Type B pancreatic cell (in vitro differentiated cells): ENCODE measurements at places on chromosomes 4 and X.

GRCh38 chr4:40205259-40206198 lies 8.7 kb downstream of the RHOH start:
- DNase-seq, result no peak

GRCh38 chrX:107542500-107542899 lies 85.8 kb upstream of the PRPS1 start:
- DNase-seq, result no peak

- no peak for DNase-seq
Observed at GRCh38 chr4:153341575-153342090, 2.9 kb upstream of the MND1 start.

- no peak for DNase-seq
Observed at GRCh38 chrX:154369449-154370299, 4.8 kb downstream of the FLNA start.

DNA sequence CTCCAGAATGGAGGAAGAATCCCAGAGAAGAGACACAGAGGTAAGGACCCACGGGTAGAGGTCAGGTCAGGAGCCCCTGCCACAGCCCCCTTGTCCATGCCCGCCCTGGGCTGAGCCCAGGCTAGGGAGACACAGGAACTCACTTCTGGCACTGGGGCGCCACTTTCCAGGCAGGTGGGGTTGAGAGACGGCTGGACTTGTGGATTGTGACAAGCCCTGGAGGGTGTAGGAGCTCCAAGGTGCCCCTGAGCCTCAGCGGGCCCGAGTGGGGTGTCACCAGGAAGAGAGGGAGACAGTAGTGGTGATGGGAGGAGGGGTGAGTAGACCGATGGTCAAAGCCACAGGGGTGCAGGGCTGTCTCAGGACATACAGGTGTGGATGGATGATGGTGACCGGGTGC lies 58.9 kb downstream of the WFS1 start:
- no peak for DNase-seq

- no peak for DNase-seq
Observed at GRCh38 chr4:99857307-99857706, 36.9 kb downstream of the LAMTOR3 start.

- no peak for DNase-seq
Observed at GRCh38 chr4:25852103-25852502, 10.7 kb downstream of the SEL1L3 start.

DNA sequence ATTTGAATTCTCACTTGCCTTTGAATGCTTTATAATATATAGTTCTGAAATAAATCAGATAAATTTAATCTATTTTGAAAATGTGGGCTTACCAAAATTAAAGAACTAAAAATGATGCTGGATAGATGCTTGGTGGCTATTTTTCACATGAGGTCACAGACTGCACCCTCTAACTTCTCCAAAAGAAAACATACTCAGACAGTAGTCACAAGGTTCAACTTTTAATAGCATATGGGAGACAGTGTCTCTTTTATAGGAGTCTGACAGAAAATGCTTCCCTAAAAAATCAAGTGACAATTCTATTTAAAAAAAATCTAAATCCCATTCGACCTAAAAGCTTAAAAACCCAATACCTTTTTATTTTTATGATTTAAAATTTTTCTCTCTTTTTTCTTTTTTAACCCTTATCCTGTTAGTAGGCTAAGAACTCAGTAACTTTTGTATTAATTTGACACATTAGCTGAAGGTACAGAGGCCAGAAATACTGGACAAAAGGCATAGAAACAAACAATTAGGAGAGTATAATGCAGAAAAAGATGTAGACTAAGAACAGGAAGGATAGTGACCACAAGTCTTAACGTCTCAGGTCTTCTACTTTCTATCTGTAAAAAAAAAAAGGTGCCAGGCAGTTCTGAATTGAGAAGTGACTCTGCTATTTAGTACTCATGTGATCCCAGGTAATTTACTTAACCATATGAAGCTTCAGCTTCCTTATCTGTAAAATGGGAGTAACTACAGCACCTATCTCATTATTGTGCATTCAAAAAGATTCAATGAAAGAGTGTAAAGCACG lies 7.6 kb downstream of the TIGD4 start:
- no peak for DNase-seq

DNA sequence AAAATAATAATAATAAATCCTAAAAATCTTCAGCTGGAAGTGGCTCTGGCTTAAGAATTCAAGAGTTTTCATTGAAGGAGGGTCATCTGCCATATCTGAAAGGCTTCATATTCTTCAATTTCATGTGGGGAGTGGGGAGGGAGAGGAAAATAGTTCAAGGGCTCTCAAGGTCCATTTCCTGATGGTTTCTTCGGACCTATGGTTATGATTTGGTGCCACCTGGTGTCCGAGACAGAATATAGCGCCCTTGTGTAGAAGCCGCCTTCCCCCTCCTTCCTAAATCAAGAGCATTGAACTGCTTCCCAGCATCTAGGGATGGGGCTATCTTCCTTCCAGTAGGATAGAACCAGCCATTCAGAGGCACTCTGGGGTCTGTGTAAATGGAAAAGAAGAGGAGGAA lies 34.3 kb downstream of the NLGN3 start:
- no peak for DNase-seq

- DNase-seq, result no peak
Observed at GRCh38 chr4:112979881-112980421, 69.5 kb upstream of the ANK2 start.

GRCh38 chrX:17743913-17744312 lies 6.6 kb downstream of the SCML1 start:
- no peak for DNase-seq

GRCh38 chrX:136143711-136144110 lies 3.6 kb upstream of the FHL1 start:
- DNase-seq, result no peak

DNA sequence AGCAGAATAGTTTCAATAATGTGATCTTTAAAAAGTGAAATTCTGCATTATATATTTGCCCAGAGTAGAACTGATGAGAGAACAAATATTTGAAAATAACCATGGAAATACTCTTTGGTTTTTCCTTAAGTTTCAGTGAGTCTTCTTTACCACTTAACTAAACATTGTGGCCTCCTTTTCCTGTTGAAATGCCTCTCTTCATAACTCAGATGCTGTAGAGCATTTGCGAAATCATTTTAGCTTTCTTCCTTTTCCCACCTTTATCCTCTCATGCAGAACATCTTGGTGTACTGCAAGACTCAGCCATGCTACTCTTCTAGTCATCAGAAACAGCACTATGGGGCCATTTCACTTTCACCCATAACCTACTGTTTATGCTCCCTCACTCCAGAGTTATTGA lies 48.2 kb downstream of the CASK start:
- no peak for DNase-seq

DNA sequence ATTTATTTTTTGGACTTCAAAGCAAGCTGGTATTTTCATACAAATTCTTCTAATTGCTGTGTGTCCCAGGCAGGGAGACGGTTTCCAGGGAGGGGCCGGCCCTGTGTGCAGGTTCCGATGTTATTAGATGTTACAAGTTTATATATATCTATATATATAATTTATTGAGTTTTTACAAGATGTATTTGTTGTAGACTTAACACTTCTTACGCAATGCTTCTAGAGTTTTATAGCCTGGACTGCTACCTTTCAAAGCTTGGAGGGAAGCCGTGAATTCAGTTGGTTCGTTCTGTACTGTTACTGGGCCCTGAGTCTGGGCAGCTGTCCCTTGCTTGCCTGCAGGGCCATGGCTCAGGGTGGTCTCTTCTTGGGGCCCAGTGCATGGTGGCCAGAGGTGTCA lies 15.3 kb downstream of the FGFR3 start:
- no peak for DNase-seq

- DNase-seq, result no peak
Observed at GRCh38 chrX:104330966-104331365, 76.2 kb upstream of the ESX1 start.

DNA sequence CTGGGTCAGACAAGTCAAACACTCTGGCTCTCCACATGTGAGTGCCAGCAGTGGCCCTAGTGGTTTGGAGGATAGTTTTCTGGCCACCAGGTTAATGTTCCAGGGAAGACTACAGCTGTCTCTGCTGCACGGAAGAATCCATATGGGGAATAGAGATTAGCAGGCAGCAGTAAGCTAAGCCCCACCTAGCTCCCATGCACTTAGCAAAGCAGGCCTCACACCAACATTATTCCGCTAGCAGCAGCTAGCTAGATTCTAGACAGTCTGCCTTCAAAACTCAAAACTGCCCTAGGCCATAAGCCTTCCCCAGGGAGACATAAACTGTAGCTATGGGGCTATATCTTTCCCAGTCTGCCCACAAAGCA lies 203.4 kb downstream of the CHIC1 start:
- no peak for DNase-seq

DNA sequence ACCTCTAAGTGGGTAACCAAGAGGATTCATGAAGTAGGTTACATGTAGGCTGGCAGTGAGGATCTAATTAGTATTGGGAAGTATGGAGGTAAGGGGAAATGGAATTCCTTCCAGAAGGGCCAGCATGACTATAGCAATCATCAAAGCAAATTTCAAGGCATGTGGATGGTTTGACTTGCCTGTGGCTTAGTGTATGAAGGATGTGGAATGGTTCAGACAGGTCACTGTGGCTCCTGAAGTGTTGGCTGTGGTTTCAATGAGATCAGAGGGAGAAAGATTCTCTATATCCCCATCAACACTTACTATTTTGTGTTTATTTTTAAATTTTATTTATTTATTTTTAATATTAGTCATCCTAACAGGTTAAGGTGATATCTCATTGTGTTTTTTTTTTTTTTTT lies 121.6 kb upstream of the TBC1D9 start:
- no peak for DNase-seq

- DNase-seq, result no peak
Observed at GRCh38 chr4:17670423-17670822, 56.0 kb downstream of the MED28 start.

DNA sequence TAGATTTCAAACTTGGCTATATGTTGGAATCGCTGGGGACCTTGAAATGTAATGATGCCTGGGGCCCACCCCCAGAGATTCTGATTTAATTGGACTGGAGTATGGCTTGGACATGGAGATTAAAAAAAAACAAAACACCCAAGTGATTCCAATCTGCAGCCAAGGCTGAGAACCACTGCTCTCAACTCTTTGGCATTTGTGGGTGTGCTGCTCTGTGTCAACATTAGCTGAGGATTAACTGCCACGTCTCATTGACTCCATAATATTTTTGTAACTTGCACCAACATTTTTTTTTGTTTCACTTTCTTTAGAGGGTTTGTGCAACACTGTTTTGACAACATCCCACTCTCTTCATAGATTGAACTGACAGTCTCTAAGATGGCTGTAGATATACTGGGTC lies 41.1 kb upstream of the PDK3 start:
- no peak for DNase-seq

DNA sequence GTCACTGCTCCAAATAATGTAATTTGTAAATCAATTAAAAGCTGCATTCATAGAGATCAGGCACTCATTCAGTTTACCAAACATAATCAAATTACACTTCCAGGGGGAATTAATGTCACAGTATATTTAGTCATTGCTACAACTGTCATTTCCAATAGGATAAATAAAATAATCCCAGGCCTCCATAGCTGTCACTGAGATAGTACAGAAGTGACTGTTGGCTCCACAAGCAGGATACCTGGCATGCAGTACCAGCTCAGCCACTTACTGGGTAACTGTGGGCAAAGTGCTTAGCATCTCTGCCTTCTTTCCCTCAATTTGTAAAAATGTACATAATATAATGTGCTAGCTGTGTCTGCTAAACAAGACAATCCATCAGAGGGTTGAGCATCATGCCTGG lies 128.1 kb downstream of the CAMK2D start:
- no peak for DNase-seq

DNA sequence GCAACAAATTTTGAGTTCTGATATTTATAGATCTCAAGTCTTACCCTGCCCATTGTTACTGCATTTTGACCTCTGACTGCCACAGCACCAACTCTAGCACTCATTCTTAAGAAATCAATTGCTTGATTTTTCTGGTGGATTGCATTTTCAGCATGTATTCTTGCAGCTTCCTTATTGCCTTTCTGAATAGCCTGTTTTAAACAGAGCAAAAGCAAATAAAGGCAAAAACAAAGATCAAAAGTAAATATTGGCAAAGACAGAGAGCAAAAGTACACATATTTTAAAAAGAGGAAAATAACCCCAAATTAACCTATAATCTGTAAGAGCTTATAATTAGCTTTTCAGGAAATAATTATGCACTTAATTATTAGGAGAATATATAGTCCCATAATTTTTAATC lies 129.4 kb upstream of the TENT5D start:
- DNase-seq, result no peak

GRCh38 chr4:100852326-100852725 lies 334.5 kb upstream of the EMCN start:
- DNase-seq, result no peak

DNA sequence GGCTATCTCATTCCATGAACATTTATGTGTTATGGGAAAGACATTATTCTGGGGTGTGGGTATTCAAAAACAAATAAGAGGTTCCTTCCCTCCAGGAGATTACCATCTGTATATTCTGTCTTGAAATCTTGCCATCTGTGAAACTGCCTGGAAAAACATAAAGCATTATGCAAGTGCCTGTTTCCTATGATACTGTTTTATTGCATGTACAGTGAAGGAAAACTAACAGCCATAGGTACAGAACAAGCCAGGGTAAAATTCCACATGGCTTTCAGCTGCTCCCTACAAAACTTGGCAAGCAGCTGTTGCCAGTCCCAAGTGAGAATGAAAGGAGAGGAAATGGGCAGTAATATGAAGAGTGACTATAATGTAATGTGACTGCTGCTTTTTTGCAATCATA lies 136.0 kb downstream of the GUCY2F start:
- no peak for DNase-seq

- DNase-seq, result no peak
Observed at GRCh38 chr4:54296548-54297203, 67.6 kb downstream of the PDGFRA start.

DNA sequence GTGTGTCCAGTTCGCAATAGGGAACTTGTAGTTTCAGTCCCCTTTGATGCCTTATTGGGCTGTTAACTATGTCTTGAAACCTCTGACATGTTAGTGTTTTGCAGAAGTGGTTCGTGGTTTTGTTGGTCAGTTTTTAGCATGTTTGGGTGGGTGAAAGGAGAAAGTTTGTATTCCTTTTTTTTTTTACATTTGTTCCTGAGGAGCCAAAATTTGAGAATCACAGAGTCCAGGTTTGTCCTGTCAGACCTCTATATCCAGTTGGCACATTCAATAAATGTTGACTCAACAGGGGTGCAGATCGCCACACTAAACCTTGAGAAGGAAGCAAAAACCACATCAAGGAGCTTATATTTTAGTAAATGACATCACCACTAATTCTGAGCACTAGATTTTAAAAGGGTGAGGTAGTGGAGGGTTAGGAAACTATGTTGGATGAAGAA lies 26.2 kb downstream of the DLG3 start:
- no peak for DNase-seq

- no peak for DNase-seq
Observed at GRCh38 chr4:182207830-182208396, 35.3 kb upstream of the TENM3 start.

DNA sequence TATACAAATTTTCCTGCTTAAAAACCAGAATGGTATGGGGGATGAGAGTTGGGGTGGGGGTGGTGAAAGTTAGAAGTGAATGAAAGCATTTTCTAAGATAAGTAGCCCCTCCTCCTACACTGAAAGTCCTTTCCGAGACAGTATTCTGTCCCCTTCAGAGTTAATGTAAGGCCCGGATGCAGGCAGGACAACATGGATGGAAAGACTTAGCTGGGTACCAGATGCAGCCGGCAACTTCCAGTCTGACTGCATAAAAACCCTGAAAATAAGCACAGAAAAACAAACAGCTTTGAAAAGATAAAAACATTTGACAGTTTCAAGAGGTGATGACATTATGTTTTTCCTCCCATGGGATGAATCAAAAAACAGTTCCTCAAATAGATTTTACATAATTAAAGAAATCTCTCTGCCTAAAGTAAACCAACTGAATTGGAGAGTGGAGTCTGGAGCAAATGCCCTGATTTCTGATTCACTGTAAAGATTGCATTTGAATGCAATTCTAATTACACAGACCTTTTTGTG lies 196.3 kb downstream of the GPAT3 start:
- DNase-seq, result no peak
